ENCODE measurements at places on chromosomes 5 and 9.

- no peak for DNase-seq
Observed at GRCh38 chr5:86986837-86987236, 280.8 kb upstream of the RASA1 start.

DNA sequence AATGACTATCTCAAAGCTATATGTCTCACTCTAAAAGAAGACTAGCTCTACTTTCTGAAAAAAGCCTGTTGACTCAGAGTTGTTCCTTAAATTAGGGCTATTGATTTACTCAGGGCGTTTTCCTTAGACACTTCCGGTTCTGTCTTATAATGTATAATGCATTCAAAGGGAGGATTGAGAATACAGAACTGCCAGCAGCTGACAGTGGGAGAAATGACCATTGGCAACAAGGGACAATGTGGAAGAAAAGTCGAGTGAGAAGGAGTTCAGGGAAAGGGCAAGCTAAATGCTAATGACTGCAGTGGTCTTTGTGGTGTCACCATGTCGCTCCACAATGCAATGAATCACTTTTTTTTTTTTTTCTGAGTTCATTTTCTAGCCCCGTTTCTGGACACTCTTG lies 65.7 kb upstream of the ANKH start:
- DNase-seq: no peak

DNA sequence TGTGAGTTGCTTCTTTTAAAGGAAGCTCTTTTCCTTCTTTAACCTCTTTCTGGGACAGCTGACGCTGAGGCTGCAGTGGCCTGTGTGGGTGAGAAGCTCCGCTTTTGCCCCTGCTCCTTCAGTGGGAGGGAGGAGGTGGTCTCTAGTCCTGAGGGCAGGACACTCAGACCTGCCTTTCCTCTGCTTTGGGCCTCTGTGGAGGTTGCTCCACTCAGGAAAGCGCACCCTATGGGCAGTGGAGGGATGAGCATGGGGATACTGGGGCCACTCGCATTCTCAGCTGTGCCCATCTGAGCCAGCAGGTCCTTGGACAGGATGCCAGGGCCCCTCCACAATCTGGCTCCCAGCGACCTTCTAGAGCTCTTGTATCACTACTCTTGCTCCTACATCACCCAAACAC lies 111.5 kb downstream of the NSG2 start:
- no peak for DNase-seq

GRCh38 chr9:27977931-27978330 lies 404.6 kb upstream of the C9orf72 start:
- no peak for DNase-seq

DNA sequence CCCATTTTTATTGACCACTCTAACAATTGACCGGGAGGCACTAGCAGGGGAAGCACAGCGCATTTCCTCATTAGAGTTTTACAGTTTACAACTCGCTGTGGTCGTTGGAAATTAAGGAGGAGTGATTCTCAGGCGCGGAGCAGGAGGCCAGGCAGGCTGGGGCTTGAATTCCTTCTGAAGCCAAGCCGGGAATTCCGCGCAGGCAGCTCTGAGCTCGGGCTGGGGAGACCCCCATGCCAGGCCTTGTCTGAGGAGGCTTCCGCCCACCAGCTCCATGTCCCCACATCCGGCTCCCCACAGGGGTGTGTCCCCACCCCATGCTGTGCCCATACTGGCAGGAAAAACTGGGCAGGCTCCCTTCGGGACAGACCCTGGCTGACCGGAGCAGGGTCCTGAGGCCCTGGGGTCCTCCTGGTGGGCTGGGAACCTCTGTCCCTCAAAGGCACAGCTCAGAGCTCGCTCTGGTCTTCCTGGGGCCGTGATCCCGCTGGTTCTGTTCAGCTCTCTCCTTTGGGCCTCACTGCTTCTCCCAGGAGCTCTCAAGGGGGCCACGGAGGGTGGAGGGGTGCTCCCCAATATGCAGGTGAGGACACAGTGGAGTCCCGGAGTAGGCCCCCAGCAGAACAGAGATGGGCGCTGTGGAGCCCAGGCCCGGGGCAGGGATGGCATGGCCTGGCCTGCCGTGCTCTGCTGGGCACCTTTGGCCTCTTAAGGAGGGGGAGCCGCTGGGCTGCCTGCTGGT lies 1.3 kb upstream of the NRARP start:
- no peak for DNase-seq
